Activated gamma-delta T cell (primary cell): ENCODE measurements at places on chromosomes 4 and X.

DNA sequence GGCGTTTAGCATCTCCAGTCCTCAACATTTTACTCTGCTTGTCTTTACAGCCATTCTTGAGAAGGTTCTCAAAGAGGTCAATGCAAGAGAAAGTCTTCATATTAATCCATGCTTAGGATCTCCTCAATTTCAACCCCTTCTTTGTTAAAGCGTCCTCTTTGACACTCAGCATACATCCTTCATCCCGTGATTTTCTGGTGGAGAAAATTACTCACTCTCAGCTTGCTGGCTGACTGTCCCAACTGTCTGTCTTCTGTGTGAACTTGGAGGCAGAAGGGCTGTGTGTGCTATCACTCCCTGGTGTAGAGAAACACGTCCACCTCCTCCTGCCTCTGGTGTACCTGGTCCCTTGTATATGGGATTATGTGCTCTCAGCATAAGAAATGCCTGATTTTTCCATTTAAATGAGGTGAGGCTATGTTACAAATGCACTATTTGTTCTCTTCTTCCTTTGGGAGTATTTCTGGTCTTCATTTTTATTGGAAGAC lies 57.8 kb downstream of the GALNT7 start:
- DNase-seq, result no peak

DNA sequence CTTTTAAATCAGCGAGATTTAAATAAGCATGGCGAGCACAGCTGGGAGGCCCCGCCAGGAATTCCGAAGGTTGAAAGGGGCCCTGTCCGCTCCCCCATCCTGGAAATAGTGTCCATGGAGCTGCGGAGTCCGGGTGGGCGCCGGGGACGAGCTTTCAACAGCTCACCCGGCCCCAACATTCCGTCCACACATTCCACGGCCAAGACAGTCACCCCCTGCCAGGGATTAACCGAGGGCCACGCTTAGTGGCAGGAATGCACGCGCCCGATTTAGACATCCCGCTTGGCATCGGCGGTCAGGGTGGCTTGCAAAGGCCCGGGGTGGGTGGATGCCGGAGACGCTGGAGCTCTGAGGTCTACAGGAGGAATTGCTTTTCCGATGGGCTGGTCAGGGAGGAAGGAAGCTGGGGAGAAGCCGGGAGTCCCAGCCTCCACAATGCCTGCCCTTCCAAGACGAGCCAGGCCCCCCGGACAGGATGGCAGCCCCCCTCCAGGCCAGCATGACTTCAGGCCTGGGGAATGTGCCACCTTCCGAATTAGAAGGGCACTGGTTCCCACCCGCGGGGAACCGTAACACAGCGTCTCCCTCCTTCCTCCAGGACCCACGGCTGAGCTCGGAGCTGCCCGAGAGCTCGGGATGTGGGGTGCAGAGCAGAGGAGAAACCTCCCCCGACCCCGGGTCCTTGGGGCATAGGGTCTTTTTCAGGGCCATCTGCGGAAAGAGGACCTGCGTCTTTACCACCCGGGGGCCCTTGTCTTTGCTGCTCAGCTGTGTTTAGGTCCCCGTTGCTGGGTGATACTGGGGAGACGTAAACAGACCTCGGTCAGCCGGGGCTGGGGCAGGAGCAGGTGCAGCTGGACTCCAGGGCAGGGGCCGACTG lies 26.9 kb upstream of the PPP2R3B start:
- no peak for DNase-seq

GRCh38 chr4:48944252-48944651 lies 37.7 kb upstream of the OCIAD2 start:
- no peak for DNase-seq

DNA sequence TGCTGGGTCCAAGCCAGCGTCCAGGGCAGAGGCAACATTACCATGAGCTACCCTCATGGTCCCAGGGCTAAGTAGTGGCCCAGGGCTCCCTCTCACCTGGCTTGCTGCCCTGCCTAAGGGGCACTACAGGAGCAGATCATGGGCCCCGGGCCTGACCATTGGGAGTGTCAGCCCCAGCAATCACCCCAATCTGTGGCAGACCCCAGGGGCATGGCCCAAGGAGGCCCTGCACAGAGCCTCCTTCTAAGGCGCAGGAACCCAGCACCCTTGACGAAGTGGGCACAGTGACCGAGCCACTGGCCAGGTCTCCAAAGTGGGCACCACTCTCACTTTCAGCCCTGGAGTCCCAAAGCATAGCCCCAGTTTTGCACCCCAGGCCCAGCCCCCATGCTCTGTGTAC lies 667.1 kb downstream of the SH3BGRL start:
- no peak for DNase-seq

GRCh38 chr4:67535280-67535840 lies 9.9 kb downstream of the CENPC start:
- no peak for DNase-seq

- DNase-seq, result no peak
Measured at GRCh38 chr4:81876106-81876505, 404.4 kb upstream of the RASGEF1B start.

DNA sequence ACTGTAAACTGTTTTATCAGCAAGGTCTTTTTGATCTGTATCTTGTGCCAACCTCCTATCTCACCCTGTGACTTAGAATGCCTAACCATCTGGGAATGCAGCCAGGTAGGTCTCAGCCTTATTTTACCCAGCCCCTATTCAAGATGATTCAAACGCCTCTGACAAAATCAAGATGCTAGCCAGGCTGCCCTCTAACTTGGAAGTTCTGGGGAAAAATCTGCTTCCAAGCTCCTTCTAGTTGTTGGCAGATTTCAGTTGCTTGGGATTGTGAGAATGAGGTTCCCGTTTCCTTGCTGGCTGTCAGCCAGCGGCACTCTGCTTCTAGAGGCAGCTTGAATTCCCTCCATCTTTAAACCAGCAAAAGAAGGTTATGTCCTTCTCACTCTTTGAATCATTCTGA lies 34.7 kb downstream of the LUZP4 start:
- no peak for DNase-seq

- DNase-seq, result no peak
Measured at GRCh38 chrX:7088968-7089615, 58.4 kb upstream of the STS start.

- no peak for DNase-seq
Measured at GRCh38 chr4:81891005-81891996, 419.6 kb upstream of the RASGEF1B start.

DNA sequence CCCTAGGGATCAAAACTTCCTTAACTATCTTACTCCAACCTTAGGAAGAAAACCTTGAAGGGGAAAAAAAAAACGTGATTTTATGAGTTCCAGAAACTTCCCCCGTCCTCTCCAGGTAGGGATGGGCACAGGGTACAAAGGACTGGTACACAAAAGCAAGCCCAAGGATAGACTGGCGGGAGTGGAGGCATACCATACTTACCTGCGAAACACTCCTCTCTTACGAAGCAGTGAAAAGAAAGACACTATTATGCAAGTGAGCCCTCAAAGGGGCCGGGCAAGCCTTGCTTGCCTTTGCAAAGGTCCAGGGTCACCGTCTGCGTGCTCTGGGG lies 651 bp downstream of the TSPAN6 start:
- DNase-seq, result no peak

GRCh38 chrX:8138252-8138651 lies 32.8 kb downstream of the VCX2 start:
- DNase-seq, result no peak

- DNase-seq, result no peak
Measured at GRCh38 chr4:70737006-70737405, 15.2 kb downstream of the RUFY3 start.

- DNase-seq, result no peak
Measured at GRCh38 chrX:142089193-142089592, 115.9 kb downstream of the MAGEC2 start.

DNA sequence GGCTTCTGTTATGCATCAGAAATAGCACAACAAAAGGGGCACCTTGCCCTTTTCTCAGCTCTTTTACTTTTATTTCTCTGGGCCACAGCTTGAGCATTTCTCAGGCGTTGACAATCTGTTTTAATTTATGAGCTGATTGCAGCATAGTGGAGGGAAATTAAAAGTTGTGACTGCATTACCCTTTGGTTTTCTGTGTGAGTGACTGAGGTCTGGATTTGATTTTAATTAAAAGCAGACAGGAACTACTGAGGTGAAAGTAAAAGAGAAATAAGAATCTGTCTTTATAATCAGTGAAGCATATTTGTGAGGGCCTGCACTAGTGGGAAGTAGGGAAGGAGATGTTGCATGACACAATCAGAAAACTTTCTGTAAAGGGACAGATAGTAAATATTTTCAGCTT lies 43.4 kb upstream of the GEMIN8 start:
- no peak for DNase-seq

- DNase-seq, result no peak
Measured at GRCh38 chr4:168152837-168153500, 60.6 kb downstream of the ANXA10 start.

DNA sequence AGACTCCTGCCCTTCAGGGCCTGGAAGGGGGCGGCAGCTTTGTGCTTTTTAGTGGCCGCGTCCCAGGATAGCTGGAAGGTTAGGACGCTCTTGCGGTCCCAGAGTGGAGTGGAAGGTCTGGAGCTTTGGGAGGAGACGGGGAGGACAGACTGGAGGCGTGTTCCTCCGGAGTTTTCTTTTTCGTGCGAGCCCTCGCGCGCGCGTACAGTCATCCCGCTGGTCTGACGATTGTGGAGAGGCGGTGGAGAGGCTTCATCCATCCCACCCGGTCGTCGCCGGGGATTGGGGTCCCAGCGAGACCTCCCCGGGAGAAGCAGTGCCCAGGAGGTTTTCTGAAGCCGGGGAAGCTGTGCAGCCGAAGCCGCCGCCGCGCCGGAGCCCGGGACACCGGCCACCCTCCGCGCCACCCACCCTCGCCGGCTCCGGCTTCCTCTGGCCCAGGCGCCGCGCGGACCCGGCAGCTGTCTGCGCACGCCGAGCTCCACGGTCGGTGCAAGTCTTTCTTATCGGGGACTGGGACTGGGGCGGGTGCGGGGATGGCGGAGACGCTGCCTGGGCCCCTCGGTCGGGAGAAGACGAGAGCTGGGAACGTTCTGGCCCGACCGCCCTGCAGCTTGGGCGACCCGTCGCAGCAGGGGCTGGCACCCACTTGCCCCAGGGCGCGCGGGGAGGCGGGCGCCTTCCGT lies at the start of gene EDNRA:
TSS of gene EDNRA (plus strand) at position 207 of the 686 bp plus-strand sequence. CDS start 4,585 bp downstream, outside the sequence.
- DNase-seq, result no peak
